ENCODE measurements at places on chromosomes 2 and 18.

DNA sequence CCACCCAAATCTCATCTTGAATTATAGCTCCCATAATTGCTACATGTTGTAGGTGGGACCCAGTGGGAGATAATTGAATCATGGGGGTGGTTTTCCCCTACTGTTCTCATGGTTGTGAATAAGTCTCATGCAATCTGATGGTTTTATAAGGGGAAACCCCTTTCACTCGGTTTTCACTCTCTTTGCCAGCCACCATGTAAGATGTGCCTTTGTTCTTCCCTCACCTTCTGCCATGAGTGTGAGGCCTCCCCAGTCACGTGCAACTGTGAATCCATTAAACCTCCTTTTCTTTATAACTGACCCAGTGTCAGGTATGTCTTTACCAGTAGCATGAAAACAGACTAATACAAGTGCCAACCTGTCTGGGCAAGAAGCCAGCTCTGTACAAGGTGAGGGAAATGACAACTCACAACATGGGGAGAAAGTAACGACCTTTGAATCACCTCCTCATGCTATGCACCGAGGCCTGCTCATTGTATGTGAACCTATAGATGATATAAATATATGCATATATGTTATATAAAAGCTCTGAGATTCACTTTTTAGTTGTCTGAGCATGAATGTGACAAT, 162.2 kb downstream of the ALPK2 start:
- no peak for DNase-seq

- DNase-seq: no peak
Measured at GRCh38 chr18:73535990-73536389, 611.6 kb downstream of the FBXO15 start.

DNA sequence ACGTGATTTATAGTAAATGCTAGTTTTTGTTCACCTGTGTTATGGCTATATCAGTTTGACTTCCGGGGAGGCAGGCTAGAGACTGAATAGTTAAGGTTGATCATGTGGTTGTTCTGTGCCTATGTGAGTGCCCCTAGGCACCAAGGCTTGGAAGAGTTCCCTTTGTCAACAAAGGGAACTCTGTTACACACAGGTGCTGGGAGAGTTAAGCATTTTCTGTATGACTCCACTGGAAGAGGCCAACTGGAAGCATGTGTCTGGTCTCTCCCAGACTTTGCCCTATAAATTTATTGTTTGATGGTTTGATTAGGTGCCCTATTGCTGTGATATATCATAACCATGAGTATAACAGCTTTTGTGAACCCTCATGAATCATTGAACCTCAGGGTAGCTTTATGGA, 63.8 kb downstream of the ARL6IP6 start:
- no peak for DNase-seq

DNA sequence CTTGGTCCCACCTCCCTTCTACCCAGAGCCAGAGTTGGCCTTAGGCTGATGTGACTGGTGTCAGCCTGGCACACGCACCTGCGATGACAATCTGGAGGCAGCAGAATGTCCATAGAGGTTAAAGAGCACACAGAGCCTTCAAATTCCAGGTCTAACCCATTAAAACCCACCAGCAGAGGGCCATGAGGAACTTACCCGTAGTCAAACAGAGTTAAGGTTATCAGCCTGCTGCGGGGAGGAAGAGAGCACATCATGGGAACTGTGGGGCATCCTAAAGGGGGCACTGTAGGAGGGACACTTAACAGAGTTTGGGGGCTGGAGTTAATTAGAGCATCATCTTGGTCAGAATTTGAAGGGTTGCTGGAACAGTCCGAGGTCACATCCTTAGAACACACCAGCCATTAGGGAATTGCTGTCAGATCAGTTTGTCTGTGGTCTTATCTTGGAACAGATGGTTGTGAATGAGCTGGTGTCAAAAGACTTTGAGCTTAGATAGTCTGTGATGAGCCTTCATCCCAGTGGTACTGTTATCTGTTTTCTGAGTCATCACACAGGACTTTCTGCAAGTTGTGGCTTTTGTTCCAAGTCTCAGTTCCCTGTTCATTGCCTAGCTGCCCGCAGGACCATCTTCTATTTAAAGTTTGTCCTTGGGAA, 248.6 kb downstream of the LOXHD1 start:
- no peak for DNase-seq

DNA sequence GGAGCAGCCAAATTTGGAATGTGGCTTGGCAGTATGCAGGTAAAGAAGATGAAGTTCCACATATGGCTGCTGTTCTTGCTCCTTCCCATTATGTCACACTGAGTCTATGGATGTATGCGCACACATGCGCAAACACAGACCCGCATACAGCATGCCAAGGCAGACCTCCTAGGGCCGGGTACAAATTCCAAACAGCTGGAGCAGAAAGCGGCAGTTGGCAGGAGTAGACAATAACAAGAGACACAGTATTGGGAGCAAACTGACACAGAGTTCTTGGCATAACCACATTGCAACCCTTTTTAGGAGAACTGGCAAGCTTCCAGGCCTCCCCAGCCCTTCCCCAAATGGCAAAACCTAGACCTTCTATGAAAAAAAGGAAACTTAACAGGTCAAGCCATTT, 268.9 kb downstream of the SP3 start:
- no peak for DNase-seq

DNA sequence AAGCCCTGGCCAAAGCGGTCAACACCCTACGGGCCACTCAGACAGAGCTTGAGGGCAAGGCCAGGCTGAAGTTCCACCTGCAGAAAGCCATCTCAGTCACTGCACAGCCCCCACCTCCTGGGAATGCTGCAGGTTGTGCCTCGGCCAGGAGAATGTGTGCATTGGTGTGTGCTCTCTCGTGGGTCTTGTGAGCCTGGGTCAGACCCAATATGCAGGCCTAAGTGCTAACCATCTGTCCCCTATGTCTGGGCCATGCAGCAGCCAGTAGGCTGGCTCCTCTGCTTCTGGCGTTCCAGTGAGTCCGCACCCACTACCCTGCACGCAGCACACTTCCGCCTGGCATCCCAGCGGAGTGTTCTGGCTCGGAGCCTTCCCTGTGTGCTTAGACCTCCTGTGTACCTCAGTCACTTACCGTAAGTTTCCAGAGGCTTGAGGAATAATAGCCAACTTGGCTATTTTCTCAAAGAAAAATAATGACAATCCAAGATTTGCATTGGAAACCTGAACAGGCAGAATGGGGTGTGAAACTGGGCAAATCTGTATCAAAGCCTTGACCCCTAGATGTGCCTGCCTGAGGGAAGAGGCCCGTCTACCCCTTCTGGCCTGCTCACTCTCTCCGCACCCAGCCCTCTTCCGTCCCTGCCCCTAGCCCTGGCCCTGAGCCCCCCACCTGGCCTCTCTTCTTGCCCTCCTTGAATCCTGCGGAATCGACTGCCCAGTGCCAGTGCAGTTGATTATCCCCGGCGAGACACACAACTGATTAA, 7.2 kb downstream of the SIX3 start:
- DNase-seq: no peak

DNA sequence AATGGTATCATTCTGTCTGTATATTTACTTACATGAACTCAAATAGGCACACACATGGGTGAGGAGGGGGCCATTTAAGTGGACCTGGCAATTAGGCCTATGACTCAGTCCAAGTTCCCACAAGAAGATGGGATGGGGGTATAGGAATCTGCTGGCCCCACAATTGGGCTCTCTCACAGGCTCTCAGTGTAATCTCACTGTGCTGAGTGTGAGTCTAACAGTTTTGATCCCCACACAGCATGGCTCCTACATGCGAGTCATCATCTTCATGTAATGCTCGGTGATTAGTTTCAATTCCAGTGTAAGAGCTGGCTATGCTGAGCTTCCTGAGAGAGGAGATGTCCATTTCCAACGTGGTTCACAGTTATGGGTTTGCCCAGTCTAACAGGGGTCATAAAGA, 114.0 kb downstream of the GATA6 start:
- no peak for DNase-seq

- no peak for DNase-seq
Measured at GRCh38 chr18:26575865-26576217, 27.5 kb upstream of the KCTD1 start.

DNA sequence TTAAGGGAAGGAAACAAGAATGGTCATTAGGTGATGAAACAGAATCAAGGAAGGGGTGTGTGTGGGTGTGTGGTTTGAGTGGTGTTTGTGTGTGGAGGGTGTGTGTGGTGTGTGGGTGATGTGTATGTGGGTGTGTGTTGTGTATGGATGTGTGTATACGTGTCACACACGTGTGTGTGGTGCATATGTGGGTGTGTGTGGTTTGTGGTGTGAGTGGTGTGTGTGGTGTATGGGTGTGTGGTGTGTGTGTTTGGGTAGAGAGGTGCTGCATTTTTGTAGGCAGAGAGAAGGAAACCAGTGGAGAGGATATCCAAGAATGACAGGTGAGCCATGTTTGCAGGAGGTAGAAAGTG, 1.1 kb upstream of the CEP192 start:
- DNase-seq: no peak

DNA sequence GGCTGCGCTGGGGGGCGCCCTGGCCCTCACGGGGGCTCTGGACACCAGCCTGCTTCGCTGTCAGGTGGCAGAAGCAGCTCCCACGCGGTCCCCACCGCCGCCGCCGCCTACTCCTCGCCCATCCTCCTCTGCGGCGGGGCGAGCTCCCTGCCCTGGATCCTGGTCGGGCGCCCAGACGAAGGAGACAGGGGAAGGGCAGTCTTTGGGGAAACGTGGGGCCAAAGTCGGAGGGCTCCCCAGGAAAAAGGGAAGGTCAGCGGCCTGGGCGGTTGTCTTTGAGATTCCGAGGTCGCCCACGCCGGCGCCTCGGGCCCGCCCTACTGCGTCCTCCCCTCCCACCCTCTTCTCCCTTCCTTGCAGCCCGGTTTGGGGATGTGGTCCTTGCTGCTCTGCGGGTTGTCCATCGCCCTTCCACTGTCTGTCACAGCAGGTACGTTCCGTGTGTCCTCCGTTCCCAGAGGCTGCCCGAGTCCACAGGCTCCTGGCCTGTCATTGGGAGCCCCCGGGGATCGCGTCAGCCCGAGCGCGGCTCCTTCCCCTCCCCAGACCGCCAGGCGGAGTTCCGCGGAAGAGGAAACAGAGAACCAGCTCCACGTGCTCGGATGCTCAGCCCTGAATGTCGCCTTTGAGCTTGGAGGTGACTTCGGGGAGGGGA, 800 bp downstream of the IL1RL2 start:
- no peak for DNase-seq

GRCh38 chr2:10329580-10329879, 26.8 kb downstream of the HPCAL1 start:
- DNase-seq: no peak

DNA sequence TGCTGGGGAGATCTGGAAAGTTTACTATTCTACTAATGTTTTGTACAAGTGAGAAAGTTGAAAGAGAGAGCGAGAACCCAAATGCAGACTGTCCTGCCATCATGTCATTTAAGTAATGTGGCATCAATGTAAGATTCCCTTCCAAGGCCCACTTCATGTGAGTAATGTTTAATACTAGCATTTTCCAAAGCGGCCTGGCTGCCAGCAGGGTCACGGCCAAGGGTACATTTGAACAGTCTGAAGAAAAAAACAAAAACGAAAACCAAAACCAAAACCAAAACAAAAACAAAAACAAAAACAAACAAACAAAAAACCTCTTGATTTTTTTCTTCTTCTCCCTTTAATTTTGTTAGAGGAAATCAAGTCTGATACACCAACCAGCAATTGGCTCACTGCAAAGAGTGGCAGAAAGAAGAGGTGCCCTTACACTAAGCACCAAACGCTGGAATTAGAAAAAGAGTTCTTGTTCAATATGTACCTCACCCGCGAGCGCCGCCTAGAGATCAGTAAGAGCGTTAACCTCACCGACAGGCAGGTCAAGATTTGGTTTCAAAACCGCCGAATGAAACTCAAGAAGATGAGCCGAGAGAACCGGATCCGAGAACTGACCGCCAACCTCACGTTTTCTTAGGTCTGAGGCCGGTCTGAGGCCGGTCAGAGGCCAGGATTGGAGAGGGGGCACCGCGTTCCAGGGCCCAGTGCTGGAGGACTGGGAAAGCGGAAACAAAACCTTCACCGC, 2.2 kb downstream of the HOXD10 start:
- no peak for DNase-seq

DNA sequence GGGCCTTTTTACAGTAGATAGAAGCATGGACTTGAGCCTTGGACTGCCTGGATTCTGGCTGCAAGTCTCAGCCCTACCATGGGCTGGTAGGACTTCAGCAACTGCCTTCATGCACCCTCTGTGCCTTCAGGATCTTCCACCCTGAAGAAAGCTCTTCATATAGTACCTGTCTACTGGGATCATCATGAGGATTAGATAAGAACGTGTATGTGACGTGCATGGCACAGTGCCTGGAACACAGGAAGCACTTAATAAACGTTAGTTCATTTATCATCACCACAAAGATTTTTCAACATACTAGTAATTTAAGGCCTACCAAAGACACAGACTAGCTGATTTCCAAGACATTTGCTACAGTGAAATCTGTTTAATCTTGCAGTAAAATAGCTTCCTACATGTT, 53.2 kb upstream of the ITM2C start:
- DNase-seq: no peak

DNA sequence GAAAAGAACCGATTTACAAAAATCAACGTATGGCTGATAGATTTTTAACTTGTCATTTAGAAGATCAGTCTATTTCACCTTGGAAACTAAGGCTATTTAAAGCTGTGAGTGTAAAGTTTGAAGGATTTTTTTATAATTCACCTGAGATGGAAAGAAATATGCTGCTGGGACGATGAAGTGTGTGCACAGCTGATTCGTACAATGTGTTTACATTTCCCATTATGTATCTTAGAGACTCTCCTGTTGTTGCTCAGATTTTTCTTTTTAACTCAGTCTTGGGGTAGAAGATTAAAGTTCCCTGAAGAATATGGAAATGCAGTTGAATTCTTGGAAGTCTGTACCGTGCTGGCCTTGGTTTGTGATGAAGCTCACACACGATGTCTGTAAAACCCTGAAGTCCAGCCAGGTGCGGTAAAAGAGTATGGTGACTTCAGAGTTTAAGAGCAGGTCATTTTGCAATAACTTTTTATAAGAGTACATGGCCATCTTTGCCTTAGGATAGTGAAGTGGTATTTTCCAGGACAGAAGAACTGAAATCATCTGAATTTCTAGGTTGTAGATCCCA, 250.1 kb downstream of the PRKCE start:
- DNase-seq: no peak

DNA sequence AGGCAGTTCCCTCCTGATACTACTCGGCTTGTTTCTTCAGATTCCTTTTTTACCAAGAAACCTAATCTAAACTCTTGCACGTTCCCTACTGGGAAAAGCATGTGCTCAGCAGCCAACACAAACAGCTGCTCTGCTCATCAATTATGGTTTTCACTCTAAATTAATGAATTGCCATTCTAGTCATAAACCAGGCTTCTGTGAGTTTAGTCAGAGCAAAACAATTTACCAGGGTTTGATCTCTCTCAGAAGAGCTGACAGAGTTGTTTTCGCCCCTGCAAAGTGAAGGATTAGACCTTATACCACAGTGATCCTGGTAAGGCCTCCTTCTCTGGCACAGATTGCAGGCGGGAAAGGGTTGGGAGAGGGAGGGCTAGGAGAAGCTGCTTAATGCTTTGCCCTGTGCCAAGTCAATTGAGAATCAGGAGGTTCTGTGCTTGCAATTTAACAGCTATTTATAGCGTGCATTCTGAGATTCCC, 57.2 kb downstream of the REEP1 start:
- DNase-seq: no peak

DNA sequence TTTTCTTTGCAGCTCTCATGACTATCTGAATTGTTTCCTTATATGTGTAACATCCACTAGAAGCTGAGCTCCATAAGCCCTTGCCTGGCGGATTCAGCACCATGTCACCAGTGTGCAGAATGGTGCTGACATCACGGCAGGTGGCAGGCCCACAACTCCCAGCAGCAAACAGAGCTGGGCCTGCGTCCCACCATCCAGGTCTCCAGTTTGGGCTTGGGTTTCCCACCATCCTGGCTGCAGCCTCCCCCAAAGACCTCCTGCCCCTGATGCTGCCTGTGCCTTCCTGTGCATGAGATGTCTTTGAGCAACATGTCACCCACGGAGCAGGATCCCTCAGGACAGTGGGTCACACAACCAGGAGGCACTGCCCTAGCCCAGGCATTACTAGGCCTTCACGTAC, 113.1 kb downstream of the TNS1 start:
- DNase-seq: no peak
